ENCODE measurements at places on chromosomes 13 and 19. TPM values are rescaled to one million over a fixed set of nuclear protein-coding genes. Genes with fewer than 3 reads are reported as not detected.

The ZNF841 gene
- total RNA-seq: 19.8 TPM

The SHC2 gene
- total RNA-seq: 7.8 TPM

The GPR4 gene
- total RNA-seq: 0.52 TPM

The TMEM59L gene
- 2.1 TPM for total RNA-seq

The CGB2 gene
- not detected for total RNA-seq

The ZNF433 gene
- 4.2 TPM for total RNA-seq

The DOCK6 gene
- 16.2 TPM for total RNA-seq

The AMER2 gene
- not detected for total RNA-seq

The ADAMTSL5 gene
- 3.1 TPM for total RNA-seq

The ZNF418 gene
- 17.2 TPM for total RNA-seq

The GNG8 gene
- not detected for total RNA-seq

The ZSCAN5B gene
- total RNA-seq: under 0.01 TPM

The SERPINE3 gene
- not detected for total RNA-seq

The LHB gene
- total RNA-seq: not detected

The ISYNA1 gene
- total RNA-seq: 86.6 TPM

The PRSS57 gene
- total RNA-seq: not detected

The CLIP3 gene
- total RNA-seq: 1.0 TPM

The ZNF154 gene
- total RNA-seq: 7.3 TPM

The TMEM259 gene
- 25.6 TPM for total RNA-seq

The AXL gene
- total RNA-seq: 35.0 TPM

The ILF3 gene
- 69.4 TPM for total RNA-seq

The MPV17L2 gene
- 4.2 TPM for total RNA-seq

The CDX2 gene
- total RNA-seq: not detected

The NDUFA11 gene
- 202 TPM for total RNA-seq

The ZNF560 gene
- total RNA-seq: 0.52 TPM

The SELENOV gene
- total RNA-seq: not detected

The WDR87 gene
- total RNA-seq: not detected

The LRRC25 gene
- total RNA-seq: 2.1 TPM

The ZNF544 gene
- total RNA-seq: 26.1 TPM

The ZNF628 gene
- 0.52 TPM for total RNA-seq

The EHD2 gene
- total RNA-seq: 63.2 TPM

The CEACAM8 gene
- 0.52 TPM for total RNA-seq

The NEK5 gene
- total RNA-seq: 1.0 TPM

The LGALS14 gene
- not detected for total RNA-seq

The SBSN gene
- not detected for total RNA-seq

The ZNF681 gene
- total RNA-seq: 1.6 TPM

The ZNF234 gene
- 11.5 TPM for total RNA-seq

The KATNAL1 gene
- total RNA-seq: 16.2 TPM

The CD70 gene
- 1.0 TPM for total RNA-seq

The UNC13A gene
- total RNA-seq: not detected
